ENCODE measurements at places on chromosomes 6 and 20.

DNA sequence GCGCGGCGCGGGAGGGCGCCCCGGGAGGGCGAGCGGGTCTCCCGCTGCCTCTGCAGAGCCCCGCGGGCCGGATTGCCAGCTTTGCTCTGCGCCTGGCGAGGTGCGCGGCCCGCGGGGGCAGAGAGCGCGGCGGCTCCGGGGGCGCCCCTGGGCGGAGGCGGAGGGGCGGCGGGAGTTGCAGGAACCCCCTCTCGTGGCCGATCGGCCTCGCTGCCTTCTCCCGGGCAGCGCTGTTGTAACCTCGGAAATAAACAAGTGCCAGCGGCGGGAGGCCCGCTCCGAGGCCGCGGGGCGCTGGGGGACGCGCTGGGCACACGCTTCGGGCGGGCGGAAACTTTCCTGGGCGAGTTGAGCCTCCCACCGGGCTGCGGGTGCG, 1.2 kb downstream of the CDH4 start:
- DNase-seq: no peak

DNA sequence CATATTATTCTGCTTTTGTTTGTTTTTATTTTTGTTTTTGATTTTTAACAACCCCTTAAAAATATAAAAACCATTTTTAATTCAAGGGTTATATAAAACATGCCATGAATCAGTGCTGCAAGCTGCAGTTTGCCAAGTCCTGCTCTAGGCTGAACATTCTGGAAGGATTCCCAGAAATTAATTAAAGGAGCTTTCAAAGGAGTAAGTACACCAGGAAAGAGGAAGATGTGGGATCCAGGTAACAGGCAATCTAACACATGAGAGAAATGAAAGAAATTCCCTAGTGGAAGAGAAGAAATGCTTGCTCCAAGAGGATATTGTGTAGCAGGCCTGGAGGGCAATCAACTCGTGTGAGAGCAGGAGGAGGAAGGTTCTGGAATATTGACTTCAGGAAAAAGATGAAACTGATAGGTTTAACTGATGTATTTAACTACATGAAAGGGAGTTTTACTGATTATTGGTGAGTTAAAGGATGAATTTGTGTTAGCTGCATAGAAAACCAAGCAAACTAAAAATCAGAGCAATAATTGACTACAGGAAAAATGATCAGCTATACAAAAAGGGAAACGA, 146.0 kb upstream of the PHACTR1 start:
- no peak for DNase-seq

- peak; percentile 25 for DNase-seq
These were observed 181.9 kb downstream of the SYNDIG1 start for GRCh38 chr20:24651171-24651975.

GRCh38 chr6:26202811-26203583, 115.8 kb downstream of the HFE start:
- DNase-seq: no peak

- DNase-seq: no peak
These were observed 157.7 kb downstream of the PREX1 start for GRCh38 chr20:48669946-48670605.

DNA sequence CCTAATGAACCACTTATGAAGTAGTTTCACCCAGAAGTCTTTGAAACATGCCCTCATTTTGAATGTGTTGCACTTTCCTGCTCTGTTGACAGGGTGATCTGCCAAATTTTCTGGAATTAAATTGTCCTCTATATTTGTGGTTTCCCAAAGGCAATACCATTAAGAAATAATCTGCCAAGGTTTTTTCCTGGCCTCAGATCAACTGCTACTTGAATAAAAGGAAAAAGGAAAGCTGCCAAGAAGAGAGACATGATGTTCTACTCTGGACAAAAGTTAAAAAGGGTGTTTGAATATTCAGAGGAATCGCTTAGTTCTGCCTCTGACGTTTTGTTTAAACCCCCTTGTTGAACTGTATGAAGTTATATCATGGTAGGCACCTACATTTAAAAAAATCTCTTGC, 37.4 kb upstream of the ARMH2 start:
- no peak for DNase-seq

DNA sequence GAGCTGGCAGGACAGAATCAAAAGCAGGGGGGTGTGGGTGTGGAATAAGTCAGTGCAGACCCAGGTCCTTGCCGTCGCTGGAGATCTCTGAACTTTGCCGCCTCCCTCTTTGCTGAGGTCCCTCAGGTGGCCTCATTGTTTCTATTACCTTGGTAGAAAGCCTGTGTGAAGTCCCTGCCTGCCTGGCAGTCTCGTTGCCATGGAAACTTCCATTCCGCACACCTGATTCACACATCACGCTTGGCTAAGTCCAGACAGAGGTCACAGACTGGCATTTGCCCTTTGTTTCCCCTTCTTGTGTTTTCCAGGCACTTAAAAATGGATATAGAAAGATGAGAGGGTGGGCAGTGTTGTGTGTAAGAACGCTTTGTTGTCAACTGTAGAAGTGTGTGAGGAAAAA, 260.6 kb downstream of the PRL start:
- no peak for DNase-seq

DNA sequence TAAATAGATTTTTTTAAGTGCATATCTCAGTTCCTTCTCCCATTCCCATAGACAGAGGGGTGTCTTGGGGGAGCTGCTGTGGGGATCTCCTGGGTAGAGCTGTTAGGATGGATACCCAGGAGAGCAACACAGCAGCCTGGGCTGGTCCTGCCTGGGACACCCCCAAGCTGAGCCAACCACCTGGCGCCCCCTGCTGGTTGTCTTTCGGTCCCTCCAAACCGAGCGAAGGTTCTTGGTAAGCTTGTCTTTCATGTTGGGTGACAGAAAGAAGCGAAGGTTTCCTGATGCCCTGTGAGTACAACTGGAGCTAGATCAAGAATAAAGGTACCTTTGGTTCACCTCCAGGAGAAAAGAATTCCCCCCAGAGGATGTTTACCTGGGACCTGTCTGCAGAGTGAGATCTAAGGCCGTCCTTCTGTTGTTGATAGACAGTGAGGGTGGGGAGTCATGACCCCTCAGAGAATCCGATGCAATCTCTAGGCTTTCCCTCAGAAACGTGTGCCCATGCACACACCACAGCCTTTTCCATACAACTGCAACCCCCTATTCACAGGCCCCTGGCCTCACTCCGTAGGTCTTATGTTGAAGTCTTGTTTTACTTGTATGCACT, 50.8 kb downstream of the SNX9 start:
- peak; percentile 49 for DNase-seq

DNA sequence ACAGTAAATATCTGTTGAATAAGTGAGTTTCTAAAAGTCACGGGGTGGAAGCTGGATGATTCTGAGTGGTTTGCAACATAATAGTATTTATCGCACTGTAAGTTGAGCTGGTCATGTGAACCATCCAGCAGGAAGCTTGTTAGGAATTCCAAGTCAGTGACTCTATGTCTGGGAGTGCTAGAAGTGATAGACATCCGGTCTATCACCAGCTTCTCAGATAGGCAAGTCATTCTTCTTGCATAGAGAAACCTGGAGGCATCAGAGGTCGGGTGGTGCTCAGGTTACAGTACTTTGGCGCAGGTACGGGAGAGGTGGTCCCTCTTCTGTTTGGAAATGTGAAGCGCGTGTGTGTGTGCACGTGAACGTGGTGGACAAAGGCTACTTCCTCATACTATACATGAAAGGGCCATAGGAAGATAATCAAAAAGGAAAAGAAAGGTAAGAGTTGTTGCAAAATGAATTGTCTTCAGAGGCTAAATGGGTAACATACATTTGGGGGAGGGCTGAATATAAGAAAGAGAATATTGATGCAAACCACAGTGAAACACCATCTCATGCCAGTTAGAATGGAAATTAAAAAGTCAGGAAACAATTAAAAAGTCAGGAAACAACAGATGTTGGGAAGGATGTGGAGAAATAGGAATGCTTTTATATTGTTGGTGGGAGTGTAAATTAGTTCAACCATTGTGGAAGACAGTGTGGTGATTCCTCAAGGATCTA, 299.3 kb upstream of the ZFP64 start:
- DNase-seq: peak; percentile 47

- DNase-seq: no peak
These were observed 13.7 kb upstream of the CSE1L start for GRCh38 chr20:49032455-49032854.

DNA sequence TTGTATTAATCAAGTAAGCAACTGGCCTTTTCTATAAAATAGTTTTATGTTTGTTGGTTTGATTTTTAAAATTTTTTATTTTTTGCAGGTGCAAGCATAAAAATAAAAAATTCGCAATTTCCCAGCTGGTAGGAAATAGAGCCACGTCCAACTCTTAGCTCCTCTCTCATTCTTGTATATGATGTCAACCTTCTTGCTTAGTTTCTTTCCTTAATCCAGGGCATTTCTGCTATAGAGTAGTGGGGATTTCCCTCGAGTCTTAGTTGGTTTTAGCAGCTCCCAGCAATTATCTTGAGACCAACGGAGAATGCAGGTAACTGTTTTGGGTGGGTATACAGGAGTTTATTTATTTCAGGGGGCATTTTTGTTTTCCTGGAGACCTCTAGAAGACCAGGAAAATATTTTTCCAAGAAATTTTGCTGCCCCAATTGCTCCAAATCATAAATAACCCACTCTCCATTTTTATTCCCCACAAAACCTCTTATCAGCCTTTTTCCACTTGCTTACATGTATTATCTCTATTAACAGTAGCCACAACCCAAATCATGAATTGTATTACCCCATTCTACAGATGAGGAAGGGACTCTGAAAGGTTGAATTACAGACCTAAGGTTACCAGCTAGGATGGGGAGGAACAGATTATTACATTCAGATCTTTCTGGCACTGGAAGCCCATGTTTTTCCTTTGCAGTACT, 18.4 kb downstream of the PHACTR2 start:
- no peak for DNase-seq

- no peak for DNase-seq
These were observed 4.9 kb downstream of the PLCG1 start for GRCh38 chr20:41142245-41142644.

DNA sequence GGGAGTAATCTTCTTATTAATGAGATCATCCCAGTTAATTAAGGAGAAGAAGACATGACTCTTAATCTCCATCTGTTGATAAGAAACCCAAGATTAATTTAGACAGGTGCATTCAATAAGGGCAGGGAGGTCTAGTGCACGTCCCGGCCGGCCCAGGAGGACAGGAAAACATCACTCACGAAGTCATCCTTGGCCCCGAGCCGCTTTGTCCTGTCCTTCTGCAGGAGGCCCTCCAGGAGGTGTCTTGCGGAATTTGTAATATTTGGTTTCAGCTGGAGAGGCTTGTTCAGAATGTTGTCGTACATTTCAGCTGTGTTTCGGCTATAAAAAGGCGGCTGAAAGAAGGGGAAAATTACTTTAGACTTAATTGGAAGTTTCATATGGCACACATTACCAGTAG, 118.4 kb upstream of the SLC2A12 start:
- no peak for DNase-seq

- DNase-seq: no peak
These were observed 85.4 kb upstream of the OLIG3 start for GRCh38 chr6:137579612-137580011.

DNA sequence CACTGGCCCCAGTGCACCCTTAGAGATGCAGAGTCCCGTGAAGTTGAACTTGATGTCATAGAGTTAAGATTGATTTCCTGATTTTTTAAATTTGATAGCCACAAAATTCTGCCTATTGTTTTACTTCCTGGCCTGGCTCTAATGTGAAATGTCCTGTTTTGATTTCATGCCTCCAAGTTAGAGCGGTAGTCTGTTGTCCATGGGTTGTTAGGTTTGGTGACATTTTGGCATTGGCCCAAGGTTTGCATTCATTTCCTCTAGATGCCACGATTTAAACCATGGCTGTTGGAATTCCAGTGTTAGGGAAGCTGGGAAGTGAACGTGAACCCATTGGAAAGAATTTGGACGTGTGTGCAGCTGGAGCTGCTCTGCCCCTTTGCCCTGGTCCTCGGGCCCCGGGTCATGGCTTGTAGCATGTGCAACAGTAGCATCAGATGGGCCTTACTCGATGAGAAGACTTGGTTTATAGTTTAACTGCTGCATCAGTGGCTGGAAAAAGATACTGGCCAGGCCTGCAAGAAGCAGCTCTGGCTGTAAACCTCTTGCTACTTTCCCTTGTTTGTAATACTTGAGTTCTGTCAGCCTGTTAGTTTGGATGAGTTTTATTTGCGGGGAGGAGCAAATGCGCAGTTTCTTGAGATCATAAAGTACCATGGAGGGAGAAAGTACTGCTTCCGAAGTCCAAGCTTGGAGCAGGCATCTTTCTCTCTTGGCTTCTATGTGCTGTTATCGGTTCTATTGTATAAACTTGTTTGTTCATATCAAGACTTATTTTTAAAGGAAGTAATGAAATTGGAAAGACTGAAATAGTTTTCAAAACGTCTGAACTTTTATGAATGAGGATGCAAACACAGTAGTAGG, 121.4 kb upstream of the CLDN20 start:
- no peak for DNase-seq

DNA sequence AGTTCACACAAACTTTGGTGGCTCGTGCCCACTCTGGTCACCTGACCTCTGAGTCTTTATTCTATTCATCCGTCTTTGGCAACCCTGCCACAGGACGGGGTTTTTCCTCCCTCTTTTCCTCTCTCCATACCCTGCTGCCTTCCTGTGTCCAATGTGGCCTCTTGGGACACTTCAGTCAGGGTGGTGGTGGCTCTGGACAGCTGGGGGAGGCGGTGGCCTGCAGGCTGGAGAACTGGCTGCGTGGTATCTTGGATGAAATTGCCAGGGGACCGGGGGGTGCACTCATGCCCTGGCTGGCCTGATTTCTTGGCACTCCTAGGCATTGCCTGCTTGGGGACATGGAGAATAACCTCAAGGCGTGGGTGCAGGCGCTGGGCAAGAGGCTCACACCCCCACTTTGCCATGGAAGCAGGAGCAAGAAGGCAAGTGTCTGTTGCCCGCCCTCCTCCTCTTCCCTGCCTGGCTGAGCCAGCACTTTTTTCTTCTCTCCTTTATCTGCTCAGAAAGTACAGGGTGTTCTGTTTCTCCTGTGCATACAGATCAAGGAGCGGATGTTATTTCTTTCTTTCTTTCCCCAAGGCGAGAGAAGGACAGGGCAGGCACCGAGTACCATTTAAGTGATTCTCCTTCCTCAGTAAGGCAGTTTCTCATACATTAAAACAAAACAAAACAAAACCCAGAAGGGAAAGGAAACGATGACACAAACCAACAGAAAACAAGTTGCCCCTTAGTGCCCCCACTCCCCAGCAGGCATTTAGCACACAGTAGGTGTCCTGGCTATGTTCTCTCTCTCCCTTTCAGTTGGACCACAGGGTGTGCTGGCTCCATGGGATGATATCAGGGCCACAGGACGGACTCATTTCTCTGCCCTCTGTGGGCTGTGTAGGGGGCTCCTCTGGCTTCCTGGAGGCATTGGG, 155.5 kb upstream of the RNF24 start:
- DNase-seq: no peak
